ENCODE measurements at places on chromosomes 12 and 14. TPM values are rescaled to one million over a fixed set of nuclear protein-coding genes. Genes with fewer than 3 reads are reported as not detected.
A peak's percentile ranks its signal among the peaks of the same experiment; 100 is the strongest.

GRCh38 chr12:83856803-83857202 lies 1055.8 kb downstream of the SLC6A15 start:
- no peaks in the 10 kb centered on the region for H3K4me1 ChIP-seq
- DNase-seq: no peak
- no peaks in the 10 kb centered on the region for H3K27me3 ChIP-seq
- H3K27ac ChIP-seq: no peak overlapping the region
- H3K36me3 ChIP-seq: no peaks in the 10 kb centered on the region

DNA sequence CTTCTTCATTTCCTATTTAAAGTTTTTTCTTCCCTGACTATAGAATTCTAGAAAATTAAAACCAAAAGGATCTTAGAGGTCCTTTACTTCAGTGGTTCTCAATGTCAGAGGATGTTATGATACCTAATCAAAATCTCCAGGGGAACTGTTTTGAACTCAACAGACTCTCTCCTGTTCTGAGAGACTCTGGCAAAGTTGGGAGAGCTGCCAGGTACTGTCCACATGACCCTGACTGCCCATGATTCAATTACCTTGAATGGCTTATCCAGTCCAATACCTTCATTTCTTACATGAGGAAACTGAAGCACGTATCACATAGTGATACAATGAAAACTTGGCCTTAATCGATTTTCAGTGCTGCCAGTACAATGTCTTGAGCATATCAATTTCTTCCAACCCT lies 16.6 kb downstream of the ALKBH1 start:
- no peak overlapping the region for H3K27ac ChIP-seq
- DNase-seq: no peak
- H3K4me1 ChIP-seq: no peaks in the 10 kb centered on the region
- H3K4me3 ChIP-seq: no peak overlapping the region

DNA sequence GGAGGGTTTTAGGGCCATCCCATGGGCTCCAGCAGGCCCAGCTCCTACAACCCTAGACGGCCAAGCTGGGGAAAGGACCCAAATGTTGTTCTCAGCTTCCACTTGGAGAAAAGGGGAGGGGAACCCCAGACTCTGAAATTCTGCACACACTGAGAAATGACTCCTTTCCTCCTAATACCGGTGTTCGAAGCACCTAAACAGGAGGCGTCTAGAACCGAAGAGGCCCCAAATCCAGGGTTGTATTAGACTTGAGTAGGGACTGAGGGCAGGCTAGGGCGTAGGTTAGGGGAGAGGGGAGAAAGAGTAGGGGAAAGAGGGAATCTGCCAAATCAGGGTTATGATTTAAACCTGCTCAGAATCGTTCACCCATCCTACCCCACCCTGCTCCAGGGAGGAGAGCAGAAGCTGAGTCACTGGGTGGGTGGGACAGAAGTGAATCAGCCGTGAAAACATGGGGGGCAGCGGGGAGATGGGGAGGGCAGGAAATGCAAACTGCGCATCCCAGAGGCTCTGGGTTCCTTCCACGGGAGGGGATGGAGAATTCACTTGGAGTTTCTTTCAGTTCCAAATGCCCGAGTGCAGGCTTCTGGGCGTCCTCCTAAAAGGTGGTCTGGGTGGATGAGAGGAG lies 1.0 kb downstream of the IGFBP6 start:
- peaks cover 5% of the 10 kb centered on the region for H3K27me3 ChIP-seq
- no peaks in the 10 kb centered on the region for H3K36me3 ChIP-seq
- H3K4me3 ChIP-seq: peak overlapping the region; percentile 66
- DNase-seq: peak; percentile 60
- peaks cover 35% of the 10 kb centered on the region for H3K4me1 ChIP-seq

DNA sequence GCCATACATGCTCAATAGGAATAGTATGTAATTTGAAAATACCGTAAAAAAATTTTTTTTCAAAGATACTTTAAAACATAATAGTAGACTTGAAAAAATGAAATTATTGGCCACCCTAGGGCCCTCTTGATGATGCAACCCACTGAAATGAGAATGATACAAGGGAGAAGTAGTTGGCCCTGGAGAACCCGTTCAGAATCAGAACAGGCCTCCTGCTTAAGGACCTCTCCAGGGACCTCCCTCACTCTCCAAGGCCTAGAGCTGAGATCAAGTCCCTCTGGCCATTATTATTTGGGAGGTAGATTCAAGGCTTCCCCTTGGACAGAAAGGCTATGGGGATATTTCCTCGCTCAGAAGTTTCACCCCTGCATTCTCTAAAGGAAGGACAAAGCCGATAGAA lies 11.9 kb downstream of the LALBA start:
- no peak overlapping the region for H3K27ac ChIP-seq
- H3K27me3 ChIP-seq: peaks cover 16% of the 10 kb centered on the region
- no peak overlapping the region for H3K4me3 ChIP-seq
- no peaks in the 10 kb centered on the region for H3K36me3 ChIP-seq

GRCh38 chr12:67534681-67535080 lies 113.9 kb upstream of the DYRK2 start:
- no peak overlapping the region for H3K4me3 ChIP-seq
- no peak overlapping the region for H3K27ac ChIP-seq
- no peaks in the 10 kb centered on the region for H3K27me3 ChIP-seq

- no peaks in the 10 kb centered on the region for H3K4me1 ChIP-seq
- no peak overlapping the region for H3K27ac ChIP-seq
- no peak for DNase-seq
- no peaks in the 10 kb centered on the region for H3K27me3 ChIP-seq
- no peak overlapping the region for H3K4me3 ChIP-seq
Measured at GRCh38 chr12:53533471-53533870, 26.2 kb upstream of the NPFF start.

DNA sequence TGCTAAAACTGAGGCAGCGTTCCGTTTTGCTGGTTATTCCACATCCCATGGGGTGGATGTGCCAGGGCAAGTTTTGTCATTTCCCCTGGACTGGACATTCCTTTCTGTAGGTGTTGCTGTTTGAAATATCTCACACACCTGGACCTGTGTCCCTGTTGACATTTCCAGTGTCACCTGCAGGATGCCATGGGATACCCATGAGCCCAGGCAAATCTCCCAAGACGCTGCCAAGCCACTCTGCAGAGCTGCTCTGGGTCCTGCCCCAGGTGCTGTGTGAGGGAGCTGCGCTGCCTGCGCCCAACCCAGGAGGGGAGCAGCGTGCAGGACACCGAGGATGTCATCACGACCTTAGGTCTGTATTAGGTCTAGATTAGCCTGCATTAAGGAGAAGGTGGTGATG lies 5.2 kb upstream of the PACS2 start:
- no peak overlapping the region for H3K27ac ChIP-seq
- no peaks in the 10 kb centered on the region for H3K27me3 ChIP-seq
- no peak overlapping the region for H3K4me3 ChIP-seq
- peaks cover 17% of the 10 kb centered on the region for H3K4me1 ChIP-seq

DNA sequence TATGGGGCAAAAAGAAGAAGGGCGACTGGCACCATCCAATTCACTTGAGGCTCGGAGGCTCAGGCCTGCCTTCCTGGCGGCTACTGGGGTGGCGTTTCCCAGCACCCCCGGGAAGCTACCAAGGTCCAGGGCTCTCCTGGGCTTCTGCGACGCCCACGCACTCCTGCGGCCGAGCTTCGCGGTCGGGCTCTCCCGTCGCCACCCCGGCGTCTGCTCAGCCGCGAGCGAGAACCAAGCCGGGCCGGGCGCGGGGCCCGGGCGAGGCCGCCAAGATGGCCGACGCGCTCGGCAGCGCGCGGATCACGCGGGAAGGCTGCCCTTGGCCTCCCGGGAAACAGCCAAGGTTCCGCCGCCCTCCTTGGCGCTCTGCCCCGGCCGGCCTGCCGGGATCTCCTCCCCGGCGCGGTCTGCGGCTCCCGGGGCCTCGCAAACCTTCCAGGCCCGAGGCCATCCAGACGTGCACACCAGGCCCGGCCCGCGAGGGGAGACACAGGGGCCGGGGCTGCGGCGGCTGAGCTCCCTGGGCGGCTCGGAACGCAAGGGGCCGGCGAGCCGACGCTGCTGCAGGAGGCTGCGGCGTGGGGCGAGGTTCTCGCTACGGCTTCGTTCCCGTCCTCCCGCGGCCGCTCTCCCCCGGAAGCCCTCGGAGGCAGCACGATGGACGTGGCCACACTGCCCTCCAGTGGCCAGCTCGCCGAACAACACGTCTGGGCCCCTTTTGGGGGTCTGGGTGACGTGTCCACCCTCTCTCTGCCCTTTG lies 23.5 kb upstream of the ZFP36L1 start:
- H3K4me3 ChIP-seq: peak overlapping the region; percentile 77
- no peaks in the 10 kb centered on the region for H3K27me3 ChIP-seq
- peak; percentile 93 for DNase-seq
- no peaks in the 10 kb centered on the region for H3K36me3 ChIP-seq
- H3K27ac ChIP-seq: peak overlapping the region; percentile 93
- H3K4me1 ChIP-seq: peaks cover 70% of the 10 kb centered on the region

GRCh38 chr12:115385141-115385540 lies 701.2 kb upstream of the TBX3 start:
- DNase-seq: no peak
- H3K4me3 ChIP-seq: no peak overlapping the region
- H3K27me3 ChIP-seq: no peaks in the 10 kb centered on the region
- H3K27ac ChIP-seq: no peak overlapping the region
- H3K4me1 ChIP-seq: no peaks in the 10 kb centered on the region

- H3K27me3 ChIP-seq: peaks cover 4% of the 10 kb centered on the region
- no peak overlapping the region for H3K4me3 ChIP-seq
- H3K27ac ChIP-seq: no peak overlapping the region
- no peaks in the 10 kb centered on the region for H3K36me3 ChIP-seq
- DNase-seq: no peak
Measured at GRCh38 chr12:98469109-98469508, 46.3 kb upstream of the TMPO start.

- no peak for DNase-seq
- H3K4me1 ChIP-seq: peaks cover 57% of the 10 kb centered on the region
- H3K36me3 ChIP-seq: no peaks in the 10 kb centered on the region
- peak overlapping the region; percentile 85 for H3K27ac ChIP-seq
- no peaks in the 10 kb centered on the region for H3K27me3 ChIP-seq
- H3K4me3 ChIP-seq: peak overlapping the region; percentile 25
Measured at GRCh38 chr14:50521912-50522341, 10.4 kb downstream of the MAP4K5 start.

DNA sequence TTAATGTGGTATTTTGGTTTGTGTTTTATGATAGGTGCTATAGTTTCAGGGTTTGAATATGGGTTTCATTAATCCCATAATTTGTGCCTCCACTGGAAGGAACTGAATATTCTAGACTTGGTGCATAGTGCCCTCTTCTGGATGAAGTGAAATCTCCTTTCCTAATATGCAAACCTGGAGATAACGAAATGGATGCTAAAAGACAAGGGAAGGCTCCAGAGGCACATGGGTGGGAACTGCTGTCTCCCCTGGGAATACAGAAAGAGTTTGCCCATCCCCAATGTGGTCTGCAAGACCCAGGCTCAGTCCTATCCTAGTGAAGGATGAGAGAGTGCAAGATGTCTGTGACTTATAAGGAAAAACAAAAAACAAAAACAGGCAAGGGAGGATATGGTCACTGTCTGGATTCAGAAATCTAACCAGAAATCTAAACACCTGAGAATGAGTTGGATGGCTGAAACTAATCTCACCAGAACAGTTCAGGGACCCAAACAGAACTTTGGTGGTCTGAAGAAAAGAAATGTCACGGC lies 142.3 kb upstream of the TMPO start:
- no peak for DNase-seq
- no peak overlapping the region for H3K27ac ChIP-seq
- H3K27me3 ChIP-seq: peaks cover 11% of the 10 kb centered on the region

GRCh38 chr12:116803013-116803736 lies 65.1 kb downstream of the RNFT2 start:
- no peak overlapping the region for H3K4me3 ChIP-seq
- H3K27ac ChIP-seq: no peak overlapping the region
- H3K4me1 ChIP-seq: no peaks in the 10 kb centered on the region
- peaks cover 13% of the 10 kb centered on the region for H3K36me3 ChIP-seq

DNA sequence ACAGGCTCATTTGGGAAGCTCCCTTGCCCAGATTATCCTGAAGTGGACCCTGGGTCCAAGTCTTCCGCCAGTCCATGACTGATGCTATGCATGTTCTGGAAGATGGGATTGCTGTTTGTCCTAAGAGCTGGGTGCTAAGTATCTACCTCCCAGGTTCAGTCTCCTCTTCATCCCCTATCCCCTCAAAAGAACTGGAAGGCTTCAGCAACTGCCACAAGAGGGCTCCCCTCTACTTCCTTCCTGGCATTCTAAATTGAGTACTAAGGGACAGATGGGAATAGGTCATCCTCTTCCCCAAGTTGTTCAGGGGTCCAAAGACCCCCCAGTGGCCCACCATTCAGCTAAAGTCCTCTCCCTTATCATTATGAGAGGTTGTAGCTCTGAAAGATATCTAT lies 9.0 kb upstream of the FKBP11 start:
- H3K27ac ChIP-seq: peak overlapping the region; percentile 79
- peaks cover 25% of the 10 kb centered on the region for H3K4me1 ChIP-seq
- H3K36me3 ChIP-seq: peaks cover 30% of the 10 kb centered on the region
- DNase-seq: peak; percentile 21

GRCh38 chr12:22163594-22163993 lies 117.6 kb downstream of the CMAS start:
- H3K27me3 ChIP-seq: no peaks in the 10 kb centered on the region
- H3K4me1 ChIP-seq: peaks cover 39% of the 10 kb centered on the region
- DNase-seq: peak; percentile 18
- H3K4me3 ChIP-seq: peak overlapping the region; percentile 14
- H3K27ac ChIP-seq: peak overlapping the region; percentile 66

DNA sequence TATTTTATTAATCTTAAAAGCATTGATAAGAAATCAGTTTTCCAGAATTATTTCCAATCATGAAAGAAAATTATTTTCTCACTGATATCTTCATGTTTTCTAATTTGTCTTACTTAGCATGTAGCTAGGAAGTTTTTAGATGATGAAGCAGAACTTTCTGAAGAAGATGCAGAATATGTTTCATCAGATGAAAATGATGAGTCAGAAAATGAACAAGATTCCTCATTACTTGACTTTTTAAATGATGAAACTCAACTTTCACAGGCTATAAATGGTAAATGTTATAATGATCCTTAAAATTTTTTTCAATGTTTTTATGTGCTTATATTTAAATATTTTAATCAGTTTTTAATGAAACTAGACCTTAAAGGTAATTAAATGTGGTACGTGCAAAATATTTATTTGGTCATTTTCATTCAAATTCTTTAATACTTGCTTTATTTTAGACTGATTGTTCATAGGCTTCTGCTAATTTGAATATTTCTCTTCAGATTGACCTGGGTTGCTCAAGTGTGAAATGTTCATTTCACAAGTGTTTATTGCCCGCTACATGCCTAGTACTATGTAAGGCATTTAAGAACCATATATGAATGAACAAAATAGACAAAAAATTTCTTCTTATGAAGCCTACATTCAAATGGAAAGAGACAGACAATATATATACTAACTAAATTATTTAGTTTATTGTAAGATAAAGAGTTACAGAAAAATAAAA lies 49.5 kb downstream of the FANCM start:
- H3K4me1 ChIP-seq: no peaks in the 10 kb centered on the region
- DNase-seq: no peak
- no peak overlapping the region for H3K4me3 ChIP-seq

DNA sequence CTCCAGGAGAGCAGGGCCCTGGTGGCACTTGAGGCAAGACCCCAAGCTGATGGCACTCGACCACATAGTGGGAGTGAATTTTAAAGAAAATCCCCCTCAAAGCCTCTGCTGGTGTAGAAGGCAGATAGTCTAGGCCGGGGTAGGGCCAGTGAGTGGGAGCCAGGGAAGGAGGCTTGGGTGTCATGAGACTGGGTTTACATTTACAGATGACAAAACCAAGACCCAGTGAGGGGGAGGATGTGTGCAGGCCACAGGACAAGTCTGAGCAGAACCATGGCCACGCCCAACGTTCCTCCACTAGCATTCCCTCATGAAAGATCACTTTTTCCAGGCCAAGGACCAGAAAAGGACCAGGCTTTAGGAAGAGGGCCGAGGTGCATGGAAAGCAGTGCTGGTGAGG lies 42.0 kb downstream of the EVL start:
- H3K27me3 ChIP-seq: no peaks in the 10 kb centered on the region
- H3K4me3 ChIP-seq: no peak overlapping the region

Gene SVOP
- not detected for total RNA-seq

Gene TSPAN9
- total RNA-seq: 1.2 TPM

Gene TMCC3
- total RNA-seq: 0.36 TPM

Gene LRTM2
- not detected for total RNA-seq

Data from activated CD4-positive, alpha-beta memory T cell treated with anti-CD3 and anti-CD28 coated beads for 36 hours (primary cell).